NCI-H460 (cell line): ENCODE measurements at places on chromosomes 16 and 17. TPM values are rescaled to one million over a fixed set of nuclear protein-coding genes. Genes with fewer than 3 reads are reported as not detected.

DNA sequence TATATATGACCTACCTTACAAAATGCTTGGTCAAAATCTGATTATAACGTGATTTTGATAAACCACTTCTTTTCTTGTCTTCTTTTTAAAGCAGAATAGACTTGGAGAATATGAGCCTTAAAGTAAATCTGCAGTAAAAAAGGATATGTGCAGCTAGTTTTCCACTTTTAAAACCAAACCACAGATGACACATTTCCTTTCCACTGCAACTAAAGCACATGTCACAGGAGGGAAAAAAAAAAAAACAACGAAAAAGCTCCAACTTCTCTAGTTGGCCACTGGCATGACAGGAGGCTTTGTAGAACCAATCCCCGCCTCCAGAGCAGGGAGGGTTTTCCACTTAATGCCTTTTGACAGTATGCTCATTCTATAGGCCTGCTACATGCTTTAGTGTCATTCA is at the start of gene EVI2A:
Gene EVI2A, minus strand, starts transcription at position 142 of the 400 bp plus-strand sequence. CDS start 2,609 bp downstream, outside the sequence.
- DNase-seq: no peak

GAA gene
- total RNA-seq: 45.1 and 51.0 TPM in 2 replicates

CLDN6 gene
- total RNA-seq: not detected in 2 replicates

FSCN2 gene
- total RNA-seq: 0.46 and 0.62 TPM in 2 replicates

MFSD6L gene
- total RNA-seq: not detected in 2 replicates

GRIN2C gene
- total RNA-seq: not detected in 2 replicates
